HTR-8/SVneo (cell line): ENCODE measurements at places on chromosomes 12 and 14.

- no peak for DNase-seq
Observed at GRCh38 chr12:46221255-46222128, 47.4 kb downstream of the SLC38A1 start.

- no peak for DNase-seq
Observed at GRCh38 chr12:2857021-2857431, at the start of gene TEX52. Gene TEX52, minus strand, starts transcription at chr12:2857039. Its CDS starts 13 bp downstream, at chr12:2857026.

GRCh38 chr14:75213172-75213571 is 36.8 kb upstream of the TMED10 start:
- no peak for DNase-seq

DNA sequence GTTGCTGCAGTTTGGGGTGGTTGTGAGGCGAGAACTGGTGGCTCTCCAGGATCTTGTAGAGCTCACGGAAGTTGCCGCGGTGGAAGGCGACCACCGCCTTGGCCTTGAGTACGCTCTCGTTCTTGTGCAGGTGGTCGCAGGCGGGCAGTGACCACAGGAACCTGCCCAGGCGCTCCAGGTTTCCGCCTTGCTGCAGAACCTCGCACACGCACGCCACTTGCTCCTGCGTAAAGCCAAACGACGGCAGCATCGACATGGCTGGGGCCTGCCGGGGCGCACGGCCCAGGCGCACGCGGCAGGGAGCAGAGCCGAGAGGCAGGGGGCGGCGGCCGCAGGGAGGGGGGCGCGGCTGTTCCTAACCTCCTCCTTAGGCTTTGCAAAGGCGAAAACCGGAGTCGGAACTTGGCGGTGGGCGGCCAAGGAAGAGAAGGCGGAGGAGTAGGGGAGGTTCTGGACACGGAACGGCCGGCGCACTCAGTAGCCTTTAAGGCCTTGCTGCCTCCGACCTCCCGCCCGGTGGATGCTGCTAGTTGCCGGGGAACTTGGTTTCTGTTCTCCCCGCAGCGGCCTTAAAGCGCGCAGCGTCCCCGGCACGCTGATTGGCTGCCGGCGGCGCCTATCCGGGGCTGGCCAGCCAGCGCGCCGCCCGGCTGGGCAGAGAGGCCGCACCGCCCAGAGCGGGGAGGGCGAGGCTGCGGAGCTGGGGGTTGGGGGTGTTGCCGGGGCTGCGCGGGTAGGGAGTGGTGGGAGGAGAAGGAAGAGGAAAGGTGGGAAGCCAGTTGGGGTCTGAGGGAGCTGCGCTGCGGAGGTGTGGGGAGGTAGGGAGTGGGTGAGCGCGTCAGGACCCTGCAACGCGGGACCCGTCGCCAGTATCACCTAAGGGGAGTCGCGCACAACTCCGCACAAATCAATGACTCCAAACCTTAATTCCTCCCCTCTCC is at the start of gene SIX1:
SIX1 (minus strand) TSS at position 544 of the 941 bp plus-strand sequence; CDS start at position 256, 288 bp downstream.
- peak; percentile 100 for DNase-seq

GRCh38 chr12:81683881-81684280 is 75.3 kb downstream of the PPFIA2 start:
- DNase-seq = no peak

DNA sequence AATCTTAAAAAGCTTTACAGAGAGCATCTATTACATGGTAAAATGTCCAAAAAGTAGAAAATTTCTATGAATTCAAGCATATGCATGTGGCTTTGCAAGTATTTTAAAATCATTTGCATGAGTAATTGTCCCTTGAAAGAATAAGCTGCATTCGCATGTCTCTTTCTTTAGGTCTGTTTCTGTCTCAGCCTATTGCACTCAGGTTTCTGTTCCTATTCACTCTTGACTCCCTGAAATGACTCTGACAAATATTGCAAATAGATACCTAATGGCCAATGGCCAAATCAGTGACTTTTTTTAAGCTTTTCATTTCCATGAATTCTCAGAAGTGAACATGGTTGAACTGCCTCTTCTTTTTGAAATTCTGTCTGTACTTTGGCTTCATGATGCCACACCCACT is 6.4 kb upstream of the TTC8 start:
- DNase-seq = no peak
